Colonic mucosa (tissue), 4 donors: ENCODE measurements at places on chromosomes 4 and X. TPM values are rescaled to one million over a fixed set of nuclear protein-coding genes. Genes with fewer than 3 reads are reported as not detected.

HPGD gene
- 159 TPM for total RNA-seq

GRCh38 chrX:150849486-150849885 is 49.0 kb downstream of the CD99L2 start:
- no peak for DNase-seq

SPANXN2 gene
- total RNA-seq: not detected

PWWP3B gene
- 0.15 TPM for total RNA-seq

- DNase-seq: no peak
Observed at GRCh38 chr4:13892739-13893105, 265.2 kb upstream of the BOD1L1 start.

- peak; percentile 27 for DNase-seq
Observed at GRCh38 chr4:74534936-74535335, 90.0 kb downstream of the AREG start.

GRCh38 chrX:7055386-7056137 is 92.0 kb upstream of the STS start:
- DNase-seq: peak; percentile 75

DNA sequence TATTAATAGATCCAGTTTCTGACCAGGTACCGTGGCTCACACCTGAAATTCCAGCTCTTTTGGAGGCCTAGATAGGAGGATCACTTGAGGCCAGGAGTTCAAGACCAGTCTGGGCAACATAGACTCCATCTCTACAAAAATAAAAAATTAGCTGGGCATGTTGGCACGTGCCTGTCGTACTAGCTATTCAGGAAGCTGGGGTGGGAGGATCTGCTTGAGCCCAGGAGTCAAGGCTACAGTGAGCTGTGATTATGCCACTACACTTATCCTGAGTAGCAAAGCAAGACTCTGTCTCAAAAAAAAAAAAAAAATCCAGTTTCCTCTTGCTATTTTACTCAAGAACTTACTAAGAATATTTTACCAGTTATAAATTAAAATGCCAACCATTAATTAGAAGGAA is 91.7 kb downstream of the SLC10A6 start:
- DNase-seq: no peak

TIMM8A gene
- total RNA-seq: 9.4 TPM

DNA sequence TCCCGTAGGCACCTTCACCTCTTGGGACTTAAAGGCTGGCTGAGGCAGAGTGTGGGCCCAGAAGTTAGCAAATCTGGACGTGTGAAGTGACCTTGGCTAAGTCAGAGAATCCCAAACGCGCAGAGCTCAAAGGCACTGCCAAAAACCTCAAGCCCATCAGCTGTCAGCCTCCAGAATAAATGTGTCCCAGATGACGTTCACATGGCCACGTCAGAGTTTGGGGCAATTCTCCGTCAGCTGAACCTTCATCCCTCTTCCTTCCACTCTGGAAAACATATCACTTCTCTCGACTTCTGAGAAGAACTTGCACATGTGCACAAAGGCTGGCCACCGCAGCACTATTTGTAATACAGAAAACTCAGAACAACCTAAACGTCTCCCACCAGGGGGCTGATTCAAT is 35.7 kb upstream of the APLN start:
- DNase-seq: no peak

- no peak for DNase-seq
Observed at GRCh38 chr4:136769717-136770116, 762.6 kb downstream of the PCDH18 start.

MEPE gene
- not detected for total RNA-seq

GRCh38 chr4:88008743-88009171 is 1.3 kb downstream of the PKD2 start:
- no peak for DNase-seq

DNA sequence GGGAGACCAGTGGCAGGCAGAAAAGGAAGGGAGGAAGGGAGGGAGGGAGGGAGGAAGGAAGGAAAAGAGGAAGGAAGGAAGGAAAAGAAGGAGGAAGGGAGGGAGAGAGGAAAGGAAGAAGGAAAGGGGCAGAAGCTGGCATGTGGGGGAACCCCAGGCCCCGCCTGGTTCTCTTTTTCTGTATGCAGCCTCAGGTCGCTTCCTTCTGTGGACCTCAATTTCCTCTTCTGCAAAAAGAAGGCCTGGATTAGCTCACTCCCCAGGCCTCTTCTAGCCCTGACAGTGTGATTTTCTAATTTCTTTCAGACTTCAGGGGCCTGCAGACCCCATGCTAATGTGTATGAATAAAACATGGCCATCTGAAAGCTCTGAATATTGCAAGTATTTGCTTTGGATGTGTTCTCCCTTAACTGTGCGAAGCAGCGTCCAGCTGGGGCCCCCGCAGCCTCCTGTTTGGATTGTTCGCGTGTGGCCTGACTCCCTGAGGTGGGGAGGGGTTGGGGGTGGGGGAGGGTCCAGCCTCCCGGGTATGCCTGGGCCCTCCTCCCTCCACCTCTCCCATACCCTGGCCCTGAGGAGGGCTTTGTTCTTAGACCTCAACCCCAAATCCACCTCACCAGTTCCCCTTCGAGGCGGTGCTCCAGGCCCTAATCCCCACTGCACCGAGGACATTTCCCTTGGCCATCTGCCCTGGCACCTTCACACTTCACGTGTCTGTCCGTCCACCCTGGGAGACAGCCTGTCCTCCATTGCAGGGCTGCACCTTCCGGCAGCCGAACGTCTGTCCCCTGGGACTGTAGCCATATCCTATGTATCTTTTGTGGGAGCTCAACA is 199.9 kb upstream of the ATP6AP2 start:
- DNase-seq: no peak

- DNase-seq: no peak
Observed at GRCh38 chr4:155624478-155624877, 42.2 kb upstream of the GUCY1A1 start.

ATP6AP1 gene
- 86.3 TPM for total RNA-seq

RHOH gene
- total RNA-seq: 1.6 TPM

AFM gene
- total RNA-seq: not detected

DNA sequence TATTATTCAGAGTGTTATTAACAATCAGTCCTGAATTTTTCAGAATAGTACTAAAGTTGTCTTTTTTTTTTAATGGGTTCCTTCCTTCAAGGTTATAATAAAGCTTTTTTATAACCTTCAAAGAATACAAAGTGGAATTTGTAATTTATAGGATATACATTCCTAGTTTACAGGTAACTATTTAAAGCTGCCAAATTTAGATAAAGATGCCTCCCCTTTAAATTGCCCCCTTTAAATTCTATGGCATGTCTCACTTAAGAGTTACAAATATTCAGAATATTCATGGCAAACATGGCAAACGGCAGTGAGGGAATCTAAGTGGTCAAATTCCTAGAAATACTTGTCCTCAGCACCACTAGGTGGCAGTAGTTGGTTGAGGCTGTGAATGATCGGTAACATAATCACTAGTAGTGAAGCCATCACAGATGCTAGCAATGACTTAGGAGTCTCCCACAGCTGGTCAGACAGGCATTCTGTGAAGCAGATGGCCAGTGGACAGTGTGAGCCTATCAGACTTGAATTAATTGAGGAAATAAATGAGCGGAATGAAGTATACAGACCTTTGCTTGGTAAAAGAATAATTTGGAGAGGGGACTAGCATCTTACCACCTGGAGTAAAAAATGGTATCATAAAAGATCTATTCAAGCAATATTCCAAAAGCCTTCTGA is 86.4 kb downstream of the CBR4 start:
- peak; percentile 73 for DNase-seq

DNA sequence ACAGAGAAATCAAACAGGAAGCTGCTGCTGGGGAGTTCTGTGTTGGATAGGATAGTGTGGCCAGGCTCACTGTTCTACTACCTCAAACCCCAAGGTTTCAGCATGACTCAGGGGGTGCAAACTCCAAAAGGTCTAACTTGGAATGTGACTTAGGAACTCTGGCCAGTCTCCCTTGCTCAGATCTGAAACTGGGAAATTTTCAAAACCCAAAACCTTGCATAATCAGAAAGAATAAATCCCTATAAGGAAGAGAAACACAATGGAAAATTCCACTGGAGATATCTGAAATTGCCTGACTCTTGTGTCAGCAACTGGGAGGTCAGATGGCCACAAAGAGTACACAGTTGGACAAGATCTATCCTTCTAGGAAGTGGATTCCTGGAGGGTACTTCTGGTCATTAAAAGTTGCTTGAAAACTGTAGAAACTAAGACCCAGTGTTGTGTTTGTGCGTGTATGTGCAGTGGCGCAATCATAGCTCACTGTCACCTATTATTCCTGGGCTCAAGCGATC is 58.0 kb downstream of the PPEF2 start:
- DNase-seq: no peak

DNA sequence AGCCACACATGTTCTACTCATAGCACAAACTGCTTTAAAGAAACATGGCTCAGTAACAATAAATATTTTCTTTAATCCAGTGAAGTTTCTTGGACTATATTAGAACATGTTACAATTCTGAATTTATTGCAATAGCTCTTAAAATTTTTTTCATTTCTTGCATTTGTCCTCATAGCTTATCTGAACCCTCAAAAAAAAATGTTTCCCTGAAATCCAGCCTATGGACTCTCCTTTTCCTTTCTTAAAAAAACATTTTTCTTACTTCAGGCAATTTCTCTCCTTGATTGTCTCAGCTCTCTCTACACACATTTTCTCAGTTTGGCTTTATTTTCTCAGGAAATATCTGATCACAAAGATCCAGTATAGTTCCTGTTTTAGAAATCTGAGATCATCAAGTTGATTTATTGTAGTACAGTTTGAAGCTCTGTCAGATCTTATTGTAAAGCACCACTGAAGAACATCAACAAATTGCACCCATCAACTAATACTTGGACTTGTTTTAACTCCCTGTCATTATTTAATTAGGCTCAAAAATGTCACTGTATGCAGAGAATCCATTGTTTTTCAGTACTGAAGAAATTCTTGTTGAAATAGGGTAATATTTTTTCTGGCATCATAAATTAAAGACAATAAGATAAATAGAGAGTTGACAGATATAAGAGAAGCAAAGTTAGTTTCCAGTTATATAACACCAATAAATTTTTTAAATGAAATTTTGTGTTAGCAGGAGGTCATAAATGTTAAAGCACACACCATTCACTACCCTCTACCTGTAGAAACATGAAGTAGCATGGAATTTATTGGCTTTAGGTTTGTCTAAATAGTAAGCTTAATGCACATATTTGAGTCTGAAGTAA is 317.7 kb downstream of the ARHGAP24 start:
- DNase-seq: no peak

DNA sequence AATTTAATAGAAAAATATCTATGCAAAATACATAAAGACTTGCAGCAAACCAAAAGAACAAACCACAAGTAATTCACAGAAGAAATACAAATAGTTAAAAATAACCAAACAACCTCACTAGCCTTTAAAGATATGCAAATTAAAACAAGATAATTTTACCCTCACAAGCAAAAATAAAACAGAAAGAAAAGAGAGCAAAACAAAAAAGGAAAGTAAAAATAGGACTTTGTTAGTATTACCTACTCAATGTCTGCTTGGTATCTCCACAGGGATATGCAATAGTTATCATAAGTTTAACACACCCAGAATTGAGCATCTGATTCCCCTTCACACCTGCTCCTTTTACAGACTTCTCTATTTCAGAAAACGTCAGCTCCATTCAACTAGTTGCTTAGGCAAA is 737.5 kb upstream of the MAGEB2 start:
- DNase-seq: no peak

GRCh38 chr4:110609044-110609750 is 13.7 kb downstream of the PITX2 start:
- no peak for DNase-seq

- DNase-seq: no peak
Observed at GRCh38 chr4:121200795-121201472, 36.8 kb upstream of the TNIP3 start.

MYOZ2 gene
- not detected for total RNA-seq

DNA sequence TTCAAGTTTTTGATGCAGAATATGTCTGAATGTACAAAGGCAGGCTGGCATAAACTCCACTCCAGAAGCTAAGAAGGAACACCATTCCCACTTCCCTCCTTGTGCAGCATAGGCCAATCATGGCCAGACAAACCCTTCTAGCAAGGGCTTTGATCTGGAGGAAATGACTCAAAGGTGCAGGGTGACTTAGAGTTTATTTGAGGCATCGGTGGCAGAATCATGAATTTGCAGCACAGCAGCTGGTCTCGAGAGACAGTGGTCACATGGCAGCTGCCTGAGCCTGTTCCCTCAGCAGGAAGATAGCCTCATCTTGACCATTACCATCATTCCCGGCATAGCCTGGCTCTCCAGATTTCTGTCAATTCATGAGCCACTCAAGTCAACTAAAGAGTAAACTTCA is 154.5 kb downstream of the ATP10D start:
- DNase-seq: no peak

DNA sequence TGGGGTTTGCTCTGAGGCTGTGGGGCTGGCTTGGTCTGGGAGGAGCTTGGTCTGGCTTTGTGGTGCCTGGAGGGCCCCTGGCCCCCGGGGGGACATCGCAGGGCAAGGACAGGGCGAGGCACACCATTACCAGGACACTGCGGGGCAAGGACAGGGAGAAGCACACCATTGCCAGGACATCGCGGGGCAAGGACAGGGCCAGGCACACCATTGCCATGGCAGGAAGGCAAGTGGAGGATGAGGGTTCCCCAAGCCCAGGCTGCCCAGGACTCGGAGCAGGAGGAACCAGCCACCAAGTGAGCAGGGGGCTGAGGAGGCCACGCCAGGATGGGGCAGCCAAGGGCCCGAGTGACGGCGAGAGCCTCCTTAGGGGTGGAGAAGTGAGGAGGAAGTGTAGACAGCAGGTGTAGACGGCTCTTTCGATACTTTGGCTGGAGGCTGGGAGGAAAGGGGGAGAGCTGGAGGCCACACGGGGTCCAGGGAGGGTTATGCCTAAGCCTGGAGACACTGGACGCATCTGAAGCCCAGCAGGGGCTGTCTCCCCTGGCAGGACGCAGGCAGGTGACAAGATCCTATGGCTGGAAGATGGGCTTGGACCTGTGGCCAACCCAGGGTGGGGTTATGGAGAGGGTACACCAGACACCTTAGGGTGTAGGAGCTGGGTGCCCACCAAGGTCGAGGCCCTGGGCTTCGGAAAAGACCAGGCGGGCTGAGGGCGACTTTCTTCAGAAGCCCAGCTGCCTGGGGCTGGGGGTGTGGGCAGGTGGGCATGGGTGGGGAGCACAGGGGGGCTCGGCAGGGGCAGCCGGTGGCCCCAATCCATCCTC is 7.3 kb downstream of the NKX1-1 start:
- no peak for DNase-seq
